T-helper 17 cell (primary cell): ENCODE measurements at places on chromosomes 5 and 9.

- H3K4me3 ChIP-seq, result no peak overlapping the region
- H3K27me3 ChIP-seq, result peaks cover 27% of the 10 kb centered on the region
Measured at GRCh38 chr5:171168171-171168570, 140.9 kb upstream of the TLX3 start.

DNA sequence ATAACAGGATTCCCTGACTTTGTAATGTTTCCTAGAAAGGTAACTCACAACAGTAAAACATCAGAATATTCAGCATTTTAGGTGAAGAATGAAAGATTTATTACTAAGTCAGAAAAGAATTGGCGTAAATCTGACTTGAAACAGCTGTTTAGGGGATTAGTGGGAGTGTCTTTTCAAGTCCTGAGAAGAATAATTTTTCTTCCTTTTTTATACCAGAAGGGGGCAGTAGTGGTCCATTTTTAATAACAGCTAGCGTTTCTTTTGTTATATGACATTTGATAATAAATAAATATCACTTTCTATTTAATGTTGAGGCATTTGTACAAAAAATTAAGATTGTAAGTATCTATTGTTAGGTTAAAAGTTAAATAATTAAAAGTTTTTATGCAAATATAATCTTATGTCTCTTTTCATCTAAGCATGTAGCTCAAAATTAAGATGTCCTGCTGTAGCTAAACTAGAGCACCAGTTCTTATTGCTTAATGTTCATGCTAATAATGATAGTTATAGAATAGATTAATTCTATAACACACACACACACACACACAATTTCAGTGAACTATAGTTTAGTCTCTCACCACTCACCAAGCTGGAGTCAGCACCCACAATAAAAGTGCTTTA is 258.7 kb upstream of the ARRDC3 start:
- H3K4me1 ChIP-seq, result no peaks in the 10 kb centered on the region
- H3K27me3 ChIP-seq, result no peaks in the 10 kb centered on the region
- no peak overlapping the region for H3K27ac ChIP-seq
- no peak overlapping the region for H3K4me3 ChIP-seq
- no peaks in the 10 kb centered on the region for H3K36me3 ChIP-seq

DNA sequence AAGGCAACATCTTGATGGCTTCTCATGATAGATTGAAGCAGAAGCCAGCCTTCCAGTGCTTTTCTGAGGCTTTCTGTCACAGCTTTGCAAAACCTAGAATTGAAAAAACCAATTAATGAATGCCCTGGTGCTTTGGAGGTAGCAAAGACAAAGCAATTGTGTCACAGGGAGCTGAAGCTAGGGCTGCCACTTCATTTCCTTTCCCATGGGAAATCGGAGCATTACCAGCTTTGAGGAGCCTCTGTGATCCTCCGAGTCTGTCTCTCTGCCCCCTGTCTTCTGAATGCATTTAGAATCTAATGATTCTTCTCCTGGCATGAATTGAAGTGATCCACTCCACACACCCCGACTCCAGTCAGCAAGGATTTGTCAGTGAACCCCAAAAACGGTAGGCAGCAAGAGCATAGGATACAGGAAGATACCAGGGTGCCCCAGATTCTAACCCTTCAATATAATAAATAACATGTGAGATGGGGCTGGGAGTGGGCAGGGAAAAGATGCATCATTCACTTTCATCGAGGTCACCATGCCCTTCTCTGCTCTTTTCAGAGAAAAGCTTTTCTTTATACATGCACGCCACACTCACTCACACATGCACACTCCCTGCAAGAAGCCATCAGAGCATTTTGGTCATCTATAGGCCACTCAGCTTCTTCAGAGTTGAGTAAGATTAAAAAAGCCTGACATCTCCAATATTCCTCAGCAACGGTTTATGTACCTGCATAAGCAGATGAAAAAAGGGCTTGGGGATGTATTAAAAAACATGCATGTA is 247.7 kb upstream of the ZNF462 start:
- DNase-seq, result no peak
- no peak overlapping the region for H3K27ac ChIP-seq
- H3K36me3 ChIP-seq, result no peaks in the 10 kb centered on the region

GRCh38 chr9:131319486-131319885 is 30.0 kb downstream of the PLPP7 start:
- no peaks in the 10 kb centered on the region for H3K36me3 ChIP-seq
- no peak for DNase-seq
- no peaks in the 10 kb centered on the region for H3K27me3 ChIP-seq

- DNase-seq, result no peak
- no peaks in the 10 kb centered on the region for H3K27me3 ChIP-seq
- no peak overlapping the region for H3K4me3 ChIP-seq
- H3K36me3 ChIP-seq, result no peaks in the 10 kb centered on the region
- no peak overlapping the region for H3K27ac ChIP-seq
Measured at GRCh38 chr5:164934039-164934438, 1428.6 kb downstream of the MAT2B start.

DNA sequence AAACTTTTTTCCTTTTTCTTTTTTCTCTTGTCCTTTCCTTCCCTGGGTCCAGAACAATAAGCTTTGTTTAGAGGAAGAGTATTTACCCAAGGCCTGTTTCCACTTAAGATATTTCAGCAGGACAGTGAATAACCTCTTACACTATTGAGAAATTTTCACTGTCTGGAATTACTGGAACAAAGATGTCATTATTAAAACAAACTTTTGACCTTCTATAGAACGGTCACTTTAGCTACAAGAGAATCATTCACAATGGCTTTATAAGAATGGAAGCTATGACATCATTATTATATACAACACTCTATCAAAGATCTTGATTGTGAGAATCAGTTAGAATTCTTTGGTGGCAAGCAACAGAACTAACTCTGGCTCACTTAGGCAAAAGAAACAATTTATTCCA is 22.0 kb upstream of the ARHGAP26 start:
- no peak overlapping the region for H3K27ac ChIP-seq
- peaks cover 18% of the 10 kb centered on the region for H3K27me3 ChIP-seq
- H3K4me1 ChIP-seq, result peaks cover 4% of the 10 kb centered on the region

GRCh38 chr5:30932273-30933017 is 261.0 kb upstream of the CDH6 start:
- no peak overlapping the region for H3K27ac ChIP-seq
- no peak overlapping the region for H3K4me3 ChIP-seq
- DNase-seq, result no peak
- H3K36me3 ChIP-seq, result no peaks in the 10 kb centered on the region

DNA sequence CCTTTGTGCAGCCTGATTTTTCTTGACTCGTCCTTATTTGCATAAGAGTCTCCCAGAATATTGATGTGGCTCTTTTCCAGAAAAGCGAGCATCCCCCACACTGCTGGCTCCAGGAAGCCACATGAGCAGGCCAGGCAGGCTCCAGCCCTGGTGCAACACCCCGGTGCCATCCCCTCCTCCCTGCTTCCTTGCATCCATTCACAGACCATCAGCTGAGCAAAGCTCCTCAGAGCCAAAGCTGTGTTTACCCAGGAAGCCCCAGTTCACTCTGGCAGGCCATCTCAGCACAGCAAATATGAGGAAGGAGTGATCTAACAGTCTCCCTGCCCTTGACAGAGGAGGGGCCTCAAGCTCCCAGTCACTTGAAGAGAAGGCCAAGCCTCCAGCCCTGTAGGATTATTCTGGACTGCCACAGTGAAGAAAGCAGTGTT is 34.4 kb downstream of the INSYN2B start:
- peaks cover 32% of the 10 kb centered on the region for H3K4me1 ChIP-seq
- no peak for DNase-seq
- no peak overlapping the region for H3K4me3 ChIP-seq

DNA sequence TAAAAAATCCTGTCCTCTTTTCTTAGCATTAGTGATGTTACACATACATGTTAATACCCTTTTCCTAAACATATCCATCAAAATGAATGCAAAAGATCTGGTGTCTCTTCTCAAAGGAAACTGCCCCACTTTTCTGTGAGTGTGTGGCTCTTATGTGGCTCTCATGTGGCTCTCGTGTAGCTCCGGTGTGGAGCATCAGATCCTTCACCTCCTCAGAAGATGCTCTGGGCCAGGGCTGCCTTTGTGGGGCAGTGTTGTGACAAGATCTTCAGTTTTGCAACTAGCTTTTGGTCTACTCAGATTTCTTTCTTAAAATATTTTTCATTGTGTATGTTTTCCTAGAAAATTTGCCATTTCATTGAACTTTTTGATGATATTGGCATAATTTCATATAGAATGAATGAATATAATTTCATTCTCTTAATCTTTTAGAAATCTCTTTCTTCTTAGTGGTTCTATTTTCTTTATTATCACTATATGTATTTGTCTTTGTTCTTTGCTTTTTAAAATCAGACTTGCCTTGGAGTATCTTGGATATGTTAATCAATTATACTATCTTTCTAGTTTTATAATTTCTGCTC is 19.4 kb downstream of the GARNL3 start:
- no peak for DNase-seq
- no peak overlapping the region for H3K27ac ChIP-seq
- H3K4me1 ChIP-seq, result peaks cover 6% of the 10 kb centered on the region
- H3K4me3 ChIP-seq, result no peak overlapping the region
- H3K27me3 ChIP-seq, result peaks cover 55% of the 10 kb centered on the region

- H3K27me3 ChIP-seq, result peaks cover 10% of the 10 kb centered on the region
- no peaks in the 10 kb centered on the region for H3K36me3 ChIP-seq
- DNase-seq, result no peak
- H3K4me1 ChIP-seq, result peaks cover 4% of the 10 kb centered on the region
- H3K4me3 ChIP-seq, result no peak overlapping the region
- H3K27ac ChIP-seq, result no peak overlapping the region
Measured at GRCh38 chr9:133734590-133735414, 3.4 kb downstream of the SARDH start.

GRCh38 chr9:93908591-93909241 is 46.4 kb downstream of the BARX1 start:
- H3K4me1 ChIP-seq, result no peaks in the 10 kb centered on the region
- no peak overlapping the region for H3K27ac ChIP-seq
- no peak for DNase-seq
- H3K36me3 ChIP-seq, result no peaks in the 10 kb centered on the region
- peaks cover 25% of the 10 kb centered on the region for H3K27me3 ChIP-seq

GRCh38 chr9:69190086-69190862 is 16.2 kb downstream of the TJP2 start:
- no peak for DNase-seq
- no peak overlapping the region for H3K4me3 ChIP-seq
- H3K27me3 ChIP-seq, result no peaks in the 10 kb centered on the region
- peaks cover 10% of the 10 kb centered on the region for H3K4me1 ChIP-seq
- no peak overlapping the region for H3K27ac ChIP-seq
